ENCODE measurements at places on chromosomes 7 and 10. TPM values are rescaled to one million over a fixed set of nuclear protein-coding genes. Genes with fewer than 3 reads are reported as not detected.

Gene NPFFR1
- 0.14 TPM for total RNA-seq

GRCh38 chr10:72660220-72660619 is 31.7 kb upstream of the MCU start:
- no peak for DNase-seq

- no peak for DNase-seq
Measured at GRCh38 chr10:109215291-109216075, 707.8 kb downstream of the XPNPEP1 start.

DNA sequence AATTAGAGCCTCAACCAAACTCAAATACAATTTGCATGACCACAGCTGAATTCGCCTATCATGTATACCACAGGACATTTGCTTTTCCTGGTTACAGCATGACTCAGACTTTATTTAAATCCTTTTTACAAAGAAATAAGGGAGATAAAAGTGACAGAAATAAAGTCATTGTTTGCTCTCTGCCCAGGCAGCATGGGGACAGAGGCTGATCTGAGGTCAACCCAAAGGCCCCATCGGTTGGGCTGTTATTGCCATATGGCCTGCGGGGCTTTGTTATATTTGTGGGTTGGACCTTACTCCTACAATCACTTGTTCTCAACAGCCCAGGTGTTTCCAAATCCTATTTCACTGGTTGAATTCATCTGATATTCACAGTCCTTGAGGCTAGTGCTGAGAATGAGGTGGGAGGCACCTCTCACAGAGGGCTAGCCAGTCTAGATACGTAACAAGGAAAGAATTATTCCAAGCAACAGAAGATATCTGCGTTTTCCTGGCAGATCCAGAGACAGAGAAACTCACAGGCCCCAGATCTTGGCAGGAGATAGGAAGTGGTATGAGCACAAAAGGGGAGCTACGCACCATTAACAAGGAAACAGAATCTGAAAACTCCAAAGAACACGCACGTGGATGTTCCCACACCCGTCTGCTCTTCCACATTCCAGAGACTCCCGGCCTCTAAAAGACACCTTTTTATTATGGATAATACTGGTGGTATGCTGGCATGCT is 117.3 kb downstream of the HIPK2 start:
- no peak for DNase-seq

GRCh38 chr7:16615228-16615627 is 30.3 kb downstream of the ANKMY2 start:
- DNase-seq: no peak

GRCh38 chr10:62261666-62262065 is 7.0 kb downstream of the RTKN2 start:
- DNase-seq: no peak

Gene AHCYL2
- total RNA-seq: 31.4 TPM

GRCh38 chr10:64344211-64344610 is 823.0 kb downstream of the REEP3 start:
- DNase-seq: no peak

Gene WNT16
- not detected for total RNA-seq

Measured in thoracic aorta (tissue), 2 donors.